ENCODE measurements at places on chromosomes 7 and 10.

GRCh38 chr10:126734967-126735366 lies 64.5 kb upstream of the C10orf90 start:
- peak; percentile 44 for DNase-seq

- no peak for DNase-seq
Observed at GRCh38 chr7:18399436-18400235, 95.9 kb upstream of the HDAC9 start.

GRCh38 chr10:71270301-71271220 lies 48.5 kb upstream of the SLC29A3 start:
- peak; percentile 61 for DNase-seq

DNA sequence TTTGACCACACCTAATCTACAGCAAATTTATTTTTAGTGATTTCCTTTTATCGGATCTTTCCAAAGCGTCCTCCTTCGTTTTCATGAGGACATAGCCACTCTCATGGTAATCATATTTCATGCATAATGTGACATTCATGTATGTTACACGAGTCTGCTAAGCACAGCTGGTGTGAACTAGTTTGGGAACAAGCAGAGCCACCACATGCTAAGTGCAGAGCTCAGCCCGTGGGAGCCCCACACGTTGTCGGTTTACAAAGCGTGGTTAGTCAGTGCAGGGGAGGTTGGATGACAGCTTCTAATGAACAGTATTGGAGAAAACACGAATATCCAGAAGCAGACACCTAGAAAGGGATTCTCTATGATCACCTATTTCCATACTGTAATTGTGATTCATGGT lies 78.4 kb upstream of the GJD4 start:
- DNase-seq, result no peak

GRCh38 chr7:81128011-81128410 lies 209.2 kb upstream of the SEMA3C start:
- DNase-seq, result no peak

DNA sequence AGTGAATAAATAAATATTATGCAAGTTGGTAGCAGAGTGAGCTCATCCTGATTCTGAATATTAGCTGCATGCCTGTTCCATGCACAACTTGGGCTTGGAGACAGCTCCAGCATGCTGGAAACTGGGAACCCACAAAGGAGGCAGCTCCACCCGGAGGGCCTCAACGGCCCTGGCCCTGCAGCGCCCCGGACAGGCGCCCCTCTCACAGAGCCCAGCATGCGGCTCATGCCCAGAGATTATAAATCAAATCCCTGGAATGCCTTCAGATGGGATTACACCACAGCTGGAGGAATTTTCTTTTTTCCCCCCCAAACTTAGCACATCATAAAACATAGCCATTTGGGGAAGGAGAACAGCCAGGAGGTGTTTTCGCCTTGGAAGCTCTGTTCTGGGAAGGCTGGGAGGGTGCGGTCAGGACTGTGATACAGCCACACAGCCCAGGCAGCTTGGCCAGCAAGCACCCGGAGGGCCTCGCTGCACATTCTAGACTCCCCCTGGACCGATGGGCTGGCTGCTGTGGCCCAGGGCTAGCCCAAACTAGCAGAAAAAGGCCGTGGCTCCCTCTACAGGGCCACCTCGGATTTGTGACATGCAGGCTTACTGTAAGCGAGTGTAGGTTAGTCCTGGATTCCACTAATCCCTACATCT lies 102.4 kb downstream of the PTPN20 start:
- no peak for DNase-seq

DNA sequence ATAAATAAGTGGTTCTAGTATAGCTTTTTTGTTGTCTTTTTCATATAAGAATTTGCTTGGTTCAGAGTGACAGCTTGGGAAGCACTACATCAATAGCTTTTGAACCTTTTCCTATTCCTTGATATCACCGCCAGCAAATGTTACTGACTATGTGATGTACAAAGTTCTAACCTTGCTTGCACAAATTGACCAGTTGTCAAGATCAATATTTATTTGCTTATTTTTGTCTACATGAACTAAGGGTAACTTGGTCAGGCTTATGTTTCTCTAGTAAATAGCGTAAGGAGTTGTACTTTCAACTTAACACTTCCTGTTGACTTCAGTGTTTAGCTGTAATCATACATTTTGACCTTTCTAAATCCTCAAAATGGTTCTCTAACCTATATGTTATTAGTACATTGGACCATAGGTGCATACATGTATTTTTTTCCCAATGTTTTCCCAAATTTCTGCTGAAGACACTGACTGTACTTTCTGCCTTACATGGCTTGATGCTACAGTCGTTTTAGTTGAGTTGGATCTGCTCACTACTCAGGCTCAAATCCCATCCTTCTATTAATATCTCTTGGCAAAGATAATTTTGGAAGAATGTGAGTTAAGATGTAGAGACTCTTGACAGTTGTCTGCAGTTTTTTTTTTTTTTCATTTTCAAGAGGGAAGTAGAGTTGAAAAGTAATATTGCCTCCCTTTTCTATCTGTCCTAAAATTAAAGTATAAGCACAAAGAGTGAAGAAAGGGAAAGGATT lies 239.1 kb upstream of the KAT6B start:
- peak; percentile 17 for DNase-seq

DNA sequence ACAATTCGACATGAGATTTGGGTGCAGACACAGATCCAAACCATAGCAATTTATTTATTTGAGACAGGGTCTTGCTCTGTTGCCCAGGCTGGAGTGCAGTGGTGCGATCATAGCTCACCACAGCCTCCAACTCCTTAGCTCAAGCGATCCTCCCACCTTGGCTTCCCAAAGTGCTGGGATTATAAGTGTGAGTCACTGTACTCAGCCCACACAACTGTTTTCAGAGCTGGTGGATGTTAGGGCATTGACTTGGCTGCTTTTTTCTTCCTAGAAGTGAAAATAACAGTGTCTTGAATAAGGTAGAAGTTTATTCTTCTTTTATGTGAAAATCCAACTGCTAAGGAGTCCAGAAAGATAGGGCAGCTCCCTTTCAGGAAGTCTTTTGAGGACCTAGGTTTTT lies 132.1 kb downstream of the CCDC3 start:
- DNase-seq, result no peak

DNA sequence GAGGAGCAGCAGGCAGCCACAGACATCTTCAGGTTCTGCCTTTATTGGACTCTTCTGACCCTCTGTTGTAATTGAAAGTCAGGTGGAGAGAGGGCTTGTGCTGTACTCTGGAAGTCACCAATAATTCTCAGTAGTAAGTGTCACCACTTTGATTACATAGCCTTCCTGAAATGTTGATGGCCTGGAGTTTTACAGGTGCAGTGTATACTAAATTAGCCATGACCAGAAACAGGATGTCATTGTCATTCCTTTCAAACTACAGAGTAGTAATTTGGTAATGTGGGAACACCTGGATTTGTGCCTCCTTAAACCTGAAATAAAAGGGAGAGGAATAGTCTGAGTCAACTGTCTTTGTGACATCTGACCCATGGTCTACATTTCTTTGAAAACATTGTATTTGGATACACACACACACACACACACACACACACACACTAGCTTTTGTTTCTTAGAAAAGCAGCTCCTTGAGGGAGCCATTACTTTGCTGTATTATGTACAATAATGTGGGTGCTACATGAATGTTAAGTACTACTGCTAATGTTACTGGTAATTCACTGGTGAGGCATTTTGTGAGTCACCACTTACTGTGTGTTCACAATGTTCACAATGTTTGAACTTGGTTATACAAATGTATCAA lies 19.6 kb downstream of the ARL4A start:
- no peak for DNase-seq

DNA sequence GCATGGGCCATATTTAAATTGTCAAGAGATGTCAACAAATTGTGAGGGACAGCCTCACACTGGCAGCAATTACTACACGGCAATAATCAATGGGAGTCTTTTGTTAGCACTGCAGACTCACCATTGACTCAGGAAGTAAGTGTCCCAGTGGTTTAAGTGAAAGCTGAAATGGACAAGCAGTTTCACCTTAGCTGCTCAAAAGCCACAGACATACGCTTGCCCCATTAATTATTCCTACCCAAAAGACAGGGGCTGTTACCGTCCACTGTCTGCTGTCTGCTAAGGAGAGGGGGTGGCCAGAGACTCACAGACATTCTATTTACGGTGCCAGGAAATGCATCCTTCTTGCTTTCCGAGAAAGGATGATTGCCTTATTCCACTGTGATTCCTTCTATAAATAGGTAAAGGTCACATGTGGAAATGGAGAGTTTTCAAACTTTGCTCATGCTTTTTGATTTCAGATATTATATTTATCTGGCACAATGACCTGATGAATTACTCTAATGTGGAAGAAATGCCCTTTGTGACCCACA lies 309.7 kb upstream of the NFE2L3 start:
- DNase-seq, result no peak

DNA sequence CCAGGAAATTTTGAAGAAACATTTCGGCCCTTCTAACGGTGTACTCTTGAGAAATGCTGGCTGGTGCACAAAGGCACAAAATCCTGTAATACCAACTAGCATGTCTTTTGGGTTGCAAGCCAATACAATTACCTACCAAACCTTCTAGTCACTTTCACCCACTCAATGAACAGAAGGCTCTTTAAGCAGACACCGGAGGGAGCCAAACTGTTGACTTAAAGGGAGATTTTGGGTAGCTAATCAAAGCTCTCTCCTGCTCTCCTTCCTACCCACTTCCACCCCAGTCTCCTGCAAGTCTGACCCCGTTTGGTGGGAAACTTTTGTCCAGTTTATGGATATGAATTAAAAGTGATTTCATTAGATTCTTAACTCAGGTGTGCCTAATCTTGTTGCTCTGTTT lies 24.0 kb downstream of the GRM3 start:
- DNase-seq, result no peak

DNA sequence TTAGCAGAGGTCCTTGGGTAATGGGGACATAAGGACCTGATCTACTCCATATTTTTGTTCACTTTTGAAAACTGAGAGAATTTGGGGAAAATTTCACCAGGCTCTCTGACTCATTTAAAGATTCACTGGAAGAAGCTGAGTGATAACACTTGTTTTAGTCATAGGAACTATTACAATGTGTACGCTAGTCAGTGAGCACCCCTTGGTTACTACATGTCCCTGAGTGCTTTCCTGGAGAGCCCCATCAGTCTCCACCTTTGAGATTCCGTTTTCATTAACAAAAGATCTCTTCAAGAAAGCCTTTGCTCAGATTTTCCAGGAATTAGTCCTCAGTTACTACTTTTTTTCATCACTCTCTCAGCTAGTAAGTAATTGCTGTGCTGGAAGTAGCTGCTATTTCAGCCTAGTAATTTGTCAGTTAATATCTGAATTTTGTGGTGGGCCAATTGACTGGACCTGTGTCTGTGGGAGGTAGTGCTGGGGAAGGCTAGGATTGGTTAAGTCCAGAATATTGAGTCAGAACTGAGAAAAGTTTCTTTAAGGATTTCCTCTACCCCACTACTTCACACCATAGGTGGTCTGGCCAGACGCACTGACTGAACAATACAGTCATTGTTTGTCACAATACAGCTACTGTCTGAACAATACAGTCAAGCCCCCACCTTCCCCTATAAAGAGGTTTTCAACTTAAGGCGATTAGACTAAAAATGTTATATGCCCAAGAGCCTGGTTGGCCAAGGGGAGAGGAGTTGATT lies 235.0 kb downstream of the CCDC7 start:
- DNase-seq, result no peak

All from myocyte (in vitro differentiated cells).